Cerebellum (tissue), 4 donors: ENCODE measurements at places on chromosomes 3 and 15. TPM values are rescaled to one million over a fixed set of nuclear protein-coding genes. Genes with fewer than 3 reads are reported as not detected.

- DNase-seq: no peak
These were observed 161.6 kb downstream of the TIGIT start for GRCh38 chr3:114455432-114455831.

GRCh38 chr3:76897076-76897475 lies 142.8 kb upstream of the ROBO2 start:
- DNase-seq: no peak

GRCh38 chr3:141401573-141402475 lies 33.5 kb downstream of the ZBTB38 start:
- DNase-seq: peak; percentile 51

- DNase-seq: no peak
These were observed 20.3 kb upstream of the RAB6B start for GRCh38 chr3:133915685-133916658.

DNA sequence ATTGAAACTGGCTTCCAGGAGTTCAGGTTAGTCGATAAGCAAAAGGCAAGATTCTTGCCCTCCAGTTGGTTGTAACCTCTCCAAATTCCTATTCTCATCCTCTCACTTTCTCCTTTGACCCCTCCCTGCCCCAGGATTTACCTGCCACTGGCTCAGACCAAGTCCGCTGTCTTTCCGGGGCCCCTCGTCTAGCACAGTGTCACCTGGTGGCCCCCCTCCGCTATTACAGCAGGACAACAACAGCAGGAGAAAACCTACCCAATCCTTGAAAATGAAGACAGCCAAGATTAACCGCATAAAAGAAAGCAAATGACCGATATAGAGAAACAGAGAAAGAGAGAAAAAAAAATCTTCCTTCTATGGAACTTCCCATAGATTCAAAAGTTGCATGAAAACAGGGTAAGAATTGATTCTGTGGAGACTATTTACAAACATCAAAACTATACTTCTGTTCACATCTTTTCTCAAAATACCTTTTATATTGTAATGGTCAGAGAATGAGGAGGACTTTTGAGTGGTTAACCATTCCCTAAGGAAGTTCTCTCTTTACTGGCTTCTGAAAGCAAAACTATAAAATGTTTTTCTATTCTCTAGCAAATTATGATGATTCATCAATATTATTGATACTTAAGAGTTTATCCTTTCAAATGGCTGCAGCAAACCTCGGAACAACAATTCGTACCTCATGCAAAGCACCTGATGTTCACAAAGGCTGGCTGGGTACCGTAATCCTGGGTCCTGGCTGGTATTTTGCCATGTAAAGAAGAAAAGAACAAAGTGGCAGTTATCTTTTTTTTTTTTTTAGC lies 10.0 kb upstream of the ST8SIA2 start:
- DNase-seq: no peak

DNA sequence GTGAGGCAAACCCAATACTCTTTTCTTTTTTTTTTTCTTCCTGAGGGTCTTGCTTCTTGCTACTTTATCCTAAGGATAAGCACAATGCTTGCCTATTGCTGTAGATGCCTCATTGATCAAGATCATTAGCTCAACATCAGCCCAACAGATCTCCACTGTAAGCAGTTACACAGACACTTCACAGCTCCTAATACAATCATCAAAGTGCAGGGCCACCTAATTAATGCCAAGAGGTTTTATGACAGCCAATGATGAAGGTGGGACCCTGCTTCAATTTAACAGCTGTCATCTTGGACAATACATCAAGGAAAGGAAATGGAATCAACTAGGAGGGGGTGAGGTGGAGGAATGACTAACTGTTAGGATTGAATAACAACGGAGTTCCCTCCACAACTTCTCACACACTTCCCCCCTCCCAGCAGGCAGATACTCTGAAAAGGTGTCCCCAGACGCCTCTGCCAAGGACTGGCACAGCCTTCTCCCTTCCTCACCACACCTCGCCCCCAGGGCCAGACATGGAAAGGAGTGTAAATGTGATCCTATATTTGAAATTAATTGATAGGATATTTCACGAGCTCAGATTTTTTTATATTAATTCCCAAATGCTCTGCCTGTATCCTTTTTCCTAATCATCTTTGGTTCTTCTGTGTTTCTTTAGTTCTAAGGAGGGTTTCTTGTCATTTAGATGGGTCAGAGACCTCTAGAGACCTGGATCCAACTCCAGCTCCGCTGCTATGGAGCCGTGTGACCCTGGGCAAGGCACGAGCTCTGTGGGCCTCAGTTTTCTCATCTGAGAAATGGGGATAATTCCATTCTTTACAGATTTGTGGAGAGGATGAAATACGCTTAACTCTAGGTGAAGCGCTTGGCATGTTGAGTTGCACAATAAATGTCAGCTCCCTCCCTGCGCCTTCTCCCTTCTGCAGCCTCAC lies 1.2 kb downstream of the DCLK3 start:
- no peak for DNase-seq

DNA sequence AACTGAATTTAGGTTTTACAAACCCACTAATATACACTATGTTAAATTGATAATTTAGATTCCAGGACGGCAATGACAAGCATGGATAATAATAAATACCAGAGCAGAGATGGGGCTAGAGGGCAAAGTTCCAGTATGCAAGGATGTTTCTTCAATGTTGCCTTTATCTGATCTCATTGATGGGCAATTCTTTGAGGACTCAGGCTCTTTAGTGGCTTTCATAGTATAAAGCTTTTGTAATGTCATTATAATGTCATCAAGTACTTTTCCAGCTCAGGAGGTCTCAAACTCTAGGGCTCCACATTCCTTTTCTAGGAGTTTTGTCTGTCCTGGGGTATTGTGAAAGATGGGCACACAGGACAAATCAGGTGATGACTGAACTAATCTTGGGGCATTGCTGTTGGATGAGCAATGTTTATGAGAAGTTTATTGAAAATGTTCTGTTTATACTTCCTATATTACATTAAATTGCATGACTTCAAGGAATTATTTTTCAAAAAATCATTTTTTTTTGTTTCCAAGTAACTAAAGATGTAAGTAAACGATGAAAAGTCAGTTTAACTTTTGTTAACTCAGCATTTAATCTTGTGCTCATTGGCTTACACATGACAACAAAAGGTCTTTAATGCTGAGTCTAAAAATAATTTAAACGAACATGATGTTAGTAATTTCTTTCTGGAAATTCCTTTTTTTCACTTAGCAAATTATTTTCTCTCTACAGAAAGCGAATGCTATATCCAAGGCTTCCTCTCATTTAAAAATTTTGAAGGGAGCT lies 116.4 kb downstream of the OXSM start:
- no peak for DNase-seq

DNA sequence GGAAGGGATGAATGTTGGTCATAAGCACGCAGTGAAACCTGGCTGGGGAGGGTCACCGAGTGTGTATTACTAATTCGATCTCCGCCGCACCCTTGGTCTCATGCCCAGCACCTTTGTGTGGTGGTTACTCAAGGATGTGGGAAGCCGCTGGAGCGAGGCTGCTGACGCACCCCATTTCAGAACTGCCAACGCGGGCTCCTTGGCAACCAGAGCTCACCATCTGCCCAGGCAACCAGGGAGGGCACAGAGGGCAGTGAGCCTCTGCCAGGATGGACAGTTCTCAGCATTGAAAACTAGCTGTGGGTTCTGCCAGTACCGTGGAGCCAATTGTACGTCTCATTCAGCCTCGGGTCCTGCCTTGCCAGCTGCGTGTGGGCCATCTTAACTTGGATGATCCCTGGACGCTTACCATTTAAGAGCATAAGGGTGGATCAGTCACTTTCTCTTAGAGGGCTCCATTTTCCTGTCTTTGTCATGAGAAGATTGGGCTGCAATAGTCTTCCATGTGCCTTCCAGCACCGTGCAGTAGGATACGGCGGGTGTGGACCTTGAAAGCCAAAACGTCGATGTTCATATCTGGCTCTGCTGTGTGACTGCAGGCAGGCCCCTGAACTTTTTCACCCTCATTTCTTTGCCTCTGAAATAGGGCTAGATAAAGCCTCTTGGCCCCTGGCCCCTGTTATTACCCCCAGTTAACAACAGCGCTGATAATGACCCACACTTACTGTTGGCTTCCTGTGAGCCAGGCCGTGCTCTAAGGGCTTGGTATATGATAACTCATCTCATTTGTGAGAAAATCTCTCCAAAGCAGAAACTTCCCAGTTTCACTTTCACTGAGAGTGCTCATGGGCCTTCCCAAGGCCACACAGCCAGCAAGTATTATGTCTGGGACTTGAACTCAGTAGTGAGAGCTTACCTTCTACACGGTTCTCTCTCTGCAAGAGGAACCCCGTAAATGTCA lies 238.8 kb downstream of the OPA1 start:
- peak; percentile 21 for DNase-seq

GRCh38 chr3:95280711-95281352 lies 1218.0 kb downstream of the NSUN3 start:
- no peak for DNase-seq

DNA sequence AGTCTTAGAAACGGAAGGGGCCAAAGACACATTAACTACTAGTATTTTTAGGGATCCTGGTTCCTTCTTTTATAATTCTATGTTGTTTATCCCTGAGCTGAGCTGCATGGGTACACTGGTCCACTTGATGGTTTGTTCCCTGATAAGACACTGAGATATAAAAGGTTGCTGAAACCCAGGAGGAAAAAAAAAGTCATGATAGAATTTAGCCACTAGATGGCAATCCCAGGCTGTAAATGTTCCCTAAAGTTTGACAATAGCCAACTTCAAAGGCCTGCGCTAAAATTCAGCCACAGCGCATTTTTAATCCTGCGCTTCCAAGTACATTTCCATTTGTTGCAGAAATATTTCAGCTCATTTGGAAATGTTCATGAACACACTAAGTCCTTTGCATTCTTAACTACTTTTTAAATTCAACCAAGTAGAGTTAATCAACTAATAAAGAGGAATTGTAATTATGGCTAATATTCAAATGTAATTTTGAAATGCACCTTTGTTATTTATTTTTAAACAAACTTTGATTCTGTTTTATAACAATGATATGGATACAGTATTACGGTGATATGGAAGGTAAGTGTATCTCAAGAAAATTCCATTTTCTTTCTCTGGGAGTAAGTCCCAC lies 249.3 kb upstream of the FEZF2 start:
- peak; percentile 60 for DNase-seq

- no peak for DNase-seq
These were observed 36.8 kb downstream of the TRANK1 start for GRCh38 chr3:36907911-36908646.

DNA sequence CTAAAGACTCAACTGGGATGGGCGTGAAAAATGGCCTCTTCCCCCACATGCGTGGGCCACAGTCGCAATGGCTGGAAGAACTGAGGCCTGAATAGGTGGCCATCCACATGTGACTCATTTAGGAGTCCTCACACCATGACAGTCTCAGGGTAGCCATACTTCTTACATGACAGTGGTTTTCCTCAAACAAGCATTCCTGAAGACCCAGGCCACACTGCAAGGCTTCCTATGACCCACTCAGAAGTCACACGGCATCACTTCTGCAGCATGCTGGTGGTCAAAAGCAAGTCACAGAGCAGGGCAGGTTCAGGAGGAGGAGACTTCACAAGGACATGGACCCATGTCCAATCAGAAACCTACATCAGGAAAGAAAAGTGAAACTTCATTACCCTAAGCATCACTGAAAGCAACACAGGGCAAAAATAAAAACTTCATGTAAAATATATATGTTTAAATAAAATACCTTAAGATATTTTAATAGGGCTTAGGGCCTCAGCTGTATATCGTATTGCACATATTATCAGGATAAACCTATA lies 257.1 kb downstream of the OPA1 start:
- DNase-seq: no peak

DNA sequence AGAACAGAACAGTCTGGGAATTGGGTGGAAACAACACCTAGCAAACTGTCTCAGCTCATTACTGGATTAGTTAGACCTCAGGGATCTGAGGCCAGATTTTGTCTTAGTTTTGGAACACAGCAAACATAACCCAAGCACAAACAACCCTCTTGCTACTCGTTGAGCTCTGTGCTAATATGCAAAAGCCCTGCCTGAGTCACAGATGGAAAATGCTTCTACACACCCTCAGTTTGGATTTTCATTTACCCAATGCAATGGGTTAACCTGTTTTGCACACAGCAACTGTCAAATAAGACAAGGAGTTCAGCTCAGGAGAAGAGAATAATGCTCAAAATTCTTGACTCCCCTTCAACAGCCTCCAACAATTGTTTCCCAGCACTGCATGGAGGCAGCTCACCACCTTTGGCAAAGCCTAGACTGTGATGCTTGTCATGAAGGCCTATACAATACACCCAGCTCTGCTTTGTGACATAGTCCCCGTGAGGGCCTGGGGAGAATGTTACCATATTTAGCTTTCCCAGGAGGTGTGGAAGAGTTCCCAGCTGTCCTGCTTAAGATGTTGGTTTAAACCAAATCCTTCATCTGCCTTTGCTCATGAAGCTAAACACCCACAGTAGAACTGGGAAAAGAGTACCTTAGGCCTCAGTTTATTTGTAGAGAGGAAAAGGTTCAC lies 68.9 kb upstream of the MNS1 start:
- DNase-seq: no peak

GRCh38 chr15:66404122-66404521 lies 17.4 kb downstream of the MAP2K1 start:
- no peak for DNase-seq

DNA sequence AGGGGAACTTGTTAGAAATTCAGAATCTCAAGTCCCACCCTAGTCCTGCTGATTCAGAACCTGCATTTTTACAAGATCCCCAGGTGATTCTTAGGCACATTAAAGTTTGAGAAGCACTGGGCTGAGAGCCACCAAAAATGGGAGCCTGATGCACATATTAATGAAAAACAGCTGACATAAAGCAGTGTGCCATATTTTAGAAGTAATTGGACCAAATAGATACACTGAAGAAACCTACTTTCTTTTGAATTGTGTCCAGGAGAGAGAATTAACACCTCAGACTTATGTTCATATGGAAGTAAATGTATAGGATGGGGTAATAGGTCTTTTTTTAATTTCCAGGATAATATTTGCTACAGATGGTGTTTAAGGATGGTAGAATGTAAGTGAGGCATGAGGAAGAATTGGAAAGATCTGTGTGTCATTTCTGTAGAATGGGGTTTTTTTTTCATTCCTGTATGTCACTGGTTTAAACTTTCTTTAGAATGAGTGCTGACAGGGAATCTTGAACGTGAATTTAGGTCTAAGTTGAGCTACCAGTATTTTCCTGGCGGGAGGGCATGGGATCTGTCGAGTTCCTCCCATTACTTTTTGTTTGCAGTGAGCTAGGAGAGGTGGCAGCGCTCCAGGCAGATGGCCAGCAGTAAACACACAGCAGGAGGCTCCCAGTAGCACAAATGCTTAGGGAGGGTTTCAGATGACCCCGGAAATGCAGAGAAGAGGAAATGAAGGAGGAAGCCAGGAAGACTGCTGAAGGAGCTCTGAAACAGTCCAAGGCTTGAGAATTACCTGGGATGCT lies 185.6 kb downstream of the PLCL2 start:
- peak; percentile 26 for DNase-seq

Gene SLC28A1
- not detected for total RNA-seq

Gene DRD3
- total RNA-seq: not detected

Gene PP2D1
- not detected for total RNA-seq

Gene NTRK3
- 91.4 TPM for total RNA-seq

Gene CASR
- 0.09 TPM for total RNA-seq

Gene AMIGO3
- 0.91 TPM for total RNA-seq

Gene GOLGA8S
- 0.18 TPM for total RNA-seq

Gene DNAH12
- 1.7 TPM for total RNA-seq
